Posterior cingulate gyrus (tissue), 11 donors: ENCODE measurements at places on chromosomes 2 and 18.
A peak's percentile ranks its signal among the peaks of the same experiment; 100 is the strongest.

- DNase-seq, result no peak
These were observed 577 bp upstream of the GLI2 start for GRCh38 chr2:120734930-120735651.

GRCh38 chr2:68909793-68910674 lies 38.8 kb upstream of the BMP10 start:
- DNase-seq, result no peak

- no peak for DNase-seq
These were observed 478.2 kb downstream of the PTPRM start for GRCh38 chr18:8045160-8045883.

DNA sequence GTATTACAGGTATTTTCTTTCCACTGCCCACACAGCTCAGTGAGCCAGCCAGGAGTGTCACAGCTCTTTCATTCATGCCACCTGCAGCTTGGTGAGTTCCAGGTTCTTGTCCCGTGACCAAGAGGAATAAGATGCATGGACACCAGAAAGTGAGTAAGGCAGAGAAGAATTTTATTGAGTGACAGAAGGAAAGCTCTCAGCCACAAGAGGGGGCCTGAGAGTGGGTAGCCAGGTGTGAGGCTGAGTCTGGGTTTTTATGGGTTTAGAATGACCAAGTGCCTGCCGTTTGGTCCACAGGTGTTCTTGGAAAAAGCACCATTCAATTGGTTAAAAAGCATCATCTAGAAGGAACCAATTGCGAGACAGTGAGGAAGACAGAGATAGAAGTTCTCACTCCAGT lies 1097.1 kb upstream of the SLC39A10 start:
- DNase-seq, result no peak

- no peak for DNase-seq
These were observed 7.7 kb downstream of the LOXL3 start for GRCh38 chr2:74546004-74546403.

DNA sequence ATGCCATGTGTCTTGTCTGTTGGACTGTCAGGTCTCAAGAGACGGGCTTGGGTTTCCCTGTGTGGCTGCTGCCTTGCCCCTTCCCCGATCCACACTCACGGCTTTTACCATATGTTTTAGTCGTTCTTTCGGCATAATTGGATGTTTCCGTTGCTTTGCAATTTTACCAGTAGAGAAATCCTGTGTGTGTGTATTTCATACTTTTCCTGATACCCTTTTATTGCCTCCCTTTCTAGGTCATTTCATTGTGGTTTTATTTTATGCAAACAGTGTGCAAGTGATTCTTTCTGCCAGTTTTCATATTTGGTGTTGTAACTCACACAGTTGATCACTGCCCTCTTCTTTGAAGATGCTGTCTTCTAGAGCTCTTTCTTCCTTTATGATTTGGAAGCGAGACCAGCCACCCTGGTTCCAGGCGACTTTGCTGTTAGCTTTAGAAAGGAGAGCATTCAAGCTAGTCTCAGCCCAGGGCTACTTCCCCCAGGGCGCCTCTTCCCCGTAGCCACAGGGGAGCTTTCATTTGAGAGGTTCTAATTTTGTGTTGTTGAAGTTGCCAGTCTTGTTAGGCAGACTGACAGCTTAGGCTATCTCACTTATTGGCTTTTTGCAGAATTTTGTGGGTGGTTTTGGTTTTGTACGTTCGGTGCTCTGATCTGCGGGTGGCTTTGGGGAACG lies 17.0 kb downstream of the SH3BP4 start:
- DNase-seq, result no peak

GRCh38 chr2:170022692-170023091 lies 155.3 kb upstream of the MYO3B start:
- no peak for DNase-seq

DNA sequence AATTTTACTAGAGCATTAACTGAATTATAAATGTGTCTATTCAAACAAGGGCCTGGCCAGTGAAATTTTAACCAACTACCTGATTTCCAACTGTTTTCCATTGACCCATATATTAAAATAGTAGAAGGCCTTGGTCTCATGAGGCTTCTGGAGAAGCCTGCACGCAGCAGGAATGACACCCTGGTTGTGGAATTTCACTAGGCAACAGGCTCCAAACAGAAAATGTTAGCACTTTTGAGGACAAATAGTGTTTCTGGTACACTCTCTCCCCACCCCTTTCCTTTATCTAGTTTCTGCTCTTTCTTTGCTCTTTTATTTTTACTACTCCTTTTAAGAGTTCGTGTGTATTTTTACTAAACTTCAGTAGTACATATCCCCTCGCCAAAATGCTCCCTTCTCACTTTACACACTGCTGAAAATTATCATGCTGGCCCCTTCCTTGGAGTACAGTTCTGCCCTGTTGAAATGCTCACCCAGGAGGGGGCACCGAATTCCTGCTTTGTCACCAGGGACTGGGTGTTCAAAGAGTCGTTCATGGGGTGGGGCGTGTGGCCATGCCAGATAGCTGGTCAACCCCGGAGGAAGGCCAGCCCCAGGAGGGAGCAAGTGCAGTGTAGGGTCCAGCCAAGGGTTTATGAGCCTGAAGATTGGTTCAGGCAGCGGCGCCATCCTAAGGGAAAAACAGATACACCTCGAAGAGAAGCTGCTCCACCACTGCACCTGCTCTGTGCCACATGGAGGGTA lies 22.1 kb upstream of the COL6A3 start:
- DNase-seq, result no peak

DNA sequence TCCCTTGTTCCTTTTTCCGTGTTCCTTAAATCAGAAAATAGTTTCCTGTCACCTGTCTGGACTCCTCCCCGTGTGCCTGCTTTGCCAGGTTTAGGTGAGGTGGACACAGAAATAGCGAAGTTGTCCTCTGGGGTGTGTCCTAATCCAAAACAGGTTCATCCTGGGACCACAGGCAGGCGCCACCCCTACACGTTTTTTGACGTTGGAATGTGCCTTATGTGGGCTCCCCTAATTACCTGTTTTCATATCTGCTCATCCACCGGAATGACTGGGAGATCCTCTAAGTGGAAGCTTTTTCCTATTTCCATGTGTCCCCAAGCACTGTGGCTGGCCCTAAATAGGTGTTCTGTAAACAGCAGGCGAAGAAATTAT lies 49.0 kb upstream of the PAIP2B start:
- no peak for DNase-seq

- DNase-seq, result peak; percentile 77
These were observed at the start of gene INPP4A for GRCh38 chr2:98444436-98445176. Gene INPP4A, plus strand, starts transcription at chr2:98444858. Its CDS starts 75,191 bp downstream, at chr2:98520049.

DNA sequence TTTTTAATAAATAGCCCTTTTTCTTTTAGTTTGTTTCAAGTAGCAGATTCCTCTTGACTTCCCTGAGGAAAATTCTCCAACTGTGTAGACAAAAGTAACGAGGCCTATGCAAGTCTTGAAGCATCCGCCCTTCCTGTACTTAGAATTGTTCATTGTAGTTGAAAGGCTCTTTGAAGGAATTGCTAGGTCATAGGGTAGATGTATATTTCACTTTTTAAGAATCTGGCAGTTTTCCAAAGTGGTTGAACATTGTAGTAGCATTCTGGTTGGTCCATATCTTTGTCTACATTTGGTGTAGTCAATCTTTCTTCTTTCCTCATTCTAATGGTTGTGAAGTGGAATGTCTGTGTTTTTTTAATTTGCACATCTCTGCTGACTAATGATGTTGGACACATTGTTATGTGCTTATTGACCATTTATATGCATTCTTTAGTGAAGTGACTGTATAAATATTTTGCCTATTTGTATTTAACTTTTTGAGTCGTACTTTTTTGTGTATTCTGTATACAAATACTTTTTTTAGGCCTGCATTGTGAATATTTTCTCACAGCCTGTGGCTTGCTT lies 5.6 kb upstream of the SERPINB11 start:
- DNase-seq, result no peak

DNA sequence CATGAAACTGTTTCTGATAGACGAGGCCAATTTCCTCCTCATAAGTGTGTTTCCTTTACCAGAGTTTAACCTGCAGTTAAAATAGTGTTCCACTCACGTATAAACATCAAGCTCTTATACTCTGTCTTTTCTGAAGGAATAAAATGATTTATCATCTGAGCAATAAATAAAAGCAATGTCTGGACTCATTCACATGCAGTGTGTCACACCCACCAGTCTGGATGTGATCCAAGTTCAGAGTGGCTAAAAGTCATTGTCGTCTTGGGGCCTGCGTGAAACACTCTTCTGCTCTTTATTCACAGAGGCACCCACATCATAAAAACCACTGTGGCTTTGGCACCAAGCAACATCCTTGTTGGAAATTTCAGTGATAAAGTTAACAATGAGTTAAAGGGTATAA lies 19.5 kb upstream of the SLC9A4 start:
- DNase-seq, result no peak

GRCh38 chr2:215882689-215883088 lies 130.7 kb downstream of the MREG start:
- DNase-seq, result no peak

DNA sequence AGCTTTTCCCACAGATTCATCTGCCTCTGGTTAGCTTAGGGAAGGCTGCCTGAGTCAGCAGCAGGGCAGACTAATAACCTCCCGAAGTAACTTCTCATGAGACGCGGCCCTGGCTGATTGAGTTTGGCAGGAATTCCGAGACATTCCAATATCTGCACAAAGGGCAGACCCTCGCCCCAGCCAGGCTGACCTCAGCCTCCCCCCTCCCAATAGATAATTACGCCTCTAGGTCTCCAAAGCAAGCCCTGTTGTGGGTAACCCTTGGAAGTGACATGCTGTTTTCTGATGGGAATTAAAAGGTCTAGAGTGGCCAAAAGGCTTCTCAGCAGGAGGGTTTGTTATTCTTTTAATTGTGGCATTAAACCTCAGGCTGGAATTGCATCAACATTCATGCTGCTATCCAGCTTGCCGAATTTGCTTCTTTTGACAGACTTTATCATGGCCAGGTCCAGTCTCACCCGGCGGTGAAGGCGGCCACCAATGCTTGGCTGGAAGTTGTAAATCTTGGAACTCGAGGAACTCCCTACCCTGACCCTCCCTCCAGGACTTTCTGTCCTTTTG lies 98.0 kb upstream of the SLC14A2 start:
- DNase-seq, result no peak

GRCh38 chr18:44771572-44771955 lies 90.9 kb downstream of the SETBP1 start:
- no peak for DNase-seq

- DNase-seq, result no peak
These were observed 562.9 kb downstream of the PIK3C3 start for GRCh38 chr18:42517896-42518295.

DNA sequence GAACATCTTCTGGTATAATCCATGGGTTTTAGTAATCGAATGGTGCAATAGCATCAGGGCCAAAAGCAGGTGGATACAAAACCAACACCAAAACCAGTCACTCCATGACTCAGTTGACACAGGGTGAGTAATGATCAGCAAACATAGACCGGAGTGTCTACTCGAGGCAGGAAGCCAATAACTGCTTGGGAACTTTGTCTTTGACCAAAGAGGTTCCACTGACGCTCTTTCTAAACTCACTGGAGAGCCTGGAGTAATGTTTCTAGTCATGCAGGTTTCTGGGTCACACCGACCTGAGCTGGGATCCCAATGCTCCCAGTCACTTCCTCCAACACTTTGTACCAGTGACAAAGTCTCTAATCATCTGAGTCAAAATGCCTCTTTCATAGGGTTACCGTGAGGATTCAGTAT lies 30.9 kb downstream of the MREG start:
- DNase-seq, result no peak

GRCh38 chr18:7116792-7117389 lies 706 bp downstream of the LAMA1 start:
- no peak for DNase-seq

DNA sequence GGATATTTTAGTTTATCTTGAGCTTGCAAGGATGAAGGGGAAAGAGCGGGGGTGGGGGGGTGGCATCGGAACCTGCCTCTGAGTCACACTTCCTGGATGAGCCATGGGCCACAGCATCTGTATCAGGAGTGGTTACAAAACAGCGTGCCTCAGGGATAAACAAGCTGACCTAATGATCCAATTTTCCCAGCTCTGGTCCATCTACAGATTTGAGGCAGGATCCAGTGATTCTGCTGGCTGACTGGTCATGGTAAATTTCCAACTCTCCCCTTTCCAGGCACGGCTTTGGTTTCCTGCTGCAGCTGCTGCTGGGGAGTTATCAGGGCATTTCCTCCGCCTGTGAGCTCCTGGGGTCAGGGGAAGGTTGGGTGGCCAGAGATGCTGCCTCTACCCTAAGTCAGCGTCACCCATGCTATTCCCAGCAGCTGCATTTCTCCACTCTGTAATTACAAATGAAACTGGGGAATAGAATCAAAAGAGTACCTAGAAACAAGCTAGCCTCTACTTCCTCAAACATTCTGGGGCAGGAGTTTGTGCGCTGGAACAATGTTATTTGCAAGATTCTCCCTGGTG lies 4.7 kb upstream of the HPCAL1 start:
- peak; percentile 29 for DNase-seq

- no peak for DNase-seq
These were observed 14.5 kb downstream of the SH3RF3 start for GRCh38 chr2:109143214-109144187.

GRCh38 chr2:148132412-148132811 lies 111.5 kb downstream of the MBD5 start:
- no peak for DNase-seq

- DNase-seq, result no peak
These were observed 90.3 kb downstream of the C1QL2 start for GRCh38 chr2:119068154-119068725.

GRCh38 chr2:98026927-98027522 lies 31.3 kb upstream of the TMEM131 start:
- no peak for DNase-seq

DNA sequence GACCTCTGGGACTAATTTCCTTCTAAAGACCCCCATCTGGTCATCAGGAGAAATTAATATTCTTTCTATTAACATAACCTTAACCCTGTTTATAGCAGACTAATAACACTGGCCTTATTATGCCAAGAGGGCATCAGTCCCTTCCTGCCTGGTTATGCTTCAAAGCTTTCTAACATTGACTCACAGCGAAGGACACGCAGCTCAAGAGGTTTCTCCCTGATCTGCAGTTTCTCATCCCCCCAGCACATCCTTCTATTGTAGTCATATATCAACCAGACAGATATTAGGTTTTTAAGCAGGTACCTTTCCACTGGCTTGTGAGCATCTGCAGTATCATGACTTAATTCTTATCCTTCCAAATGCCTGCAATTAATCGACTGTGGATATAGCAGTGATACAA lies 100.0 kb upstream of the CXCR4 start:
- no peak for DNase-seq

GRCh38 chr18:23471486-23471885 lies 18.4 kb downstream of the RIOK3 start:
- DNase-seq, result no peak

GRCh38 chr2:65930259-65930658 lies 497.9 kb upstream of the SPRED2 start:
- DNase-seq, result no peak

- DNase-seq, result no peak
These were observed 21.4 kb upstream of the MYO3B start for GRCh38 chr2:170156592-170156991.

- DNase-seq, result peak; percentile 74
These were observed 161.8 kb downstream of the DYSF start for GRCh38 chr2:71614976-71615766.

- DNase-seq, result no peak
These were observed 61.3 kb downstream of the EFEMP1 start for GRCh38 chr2:55862246-55862645.
